ENCODE measurements at places on chromosomes 3 and 15.

GRCh38 chr15:52523192-52523591, 5.5 kb downstream of the MYO5A start:
- DNase-seq: no peak

- no peak for DNase-seq
These were observed 20.3 kb downstream of the IL12A start for GRCh38 chr3:160008961-160009360.

DNA sequence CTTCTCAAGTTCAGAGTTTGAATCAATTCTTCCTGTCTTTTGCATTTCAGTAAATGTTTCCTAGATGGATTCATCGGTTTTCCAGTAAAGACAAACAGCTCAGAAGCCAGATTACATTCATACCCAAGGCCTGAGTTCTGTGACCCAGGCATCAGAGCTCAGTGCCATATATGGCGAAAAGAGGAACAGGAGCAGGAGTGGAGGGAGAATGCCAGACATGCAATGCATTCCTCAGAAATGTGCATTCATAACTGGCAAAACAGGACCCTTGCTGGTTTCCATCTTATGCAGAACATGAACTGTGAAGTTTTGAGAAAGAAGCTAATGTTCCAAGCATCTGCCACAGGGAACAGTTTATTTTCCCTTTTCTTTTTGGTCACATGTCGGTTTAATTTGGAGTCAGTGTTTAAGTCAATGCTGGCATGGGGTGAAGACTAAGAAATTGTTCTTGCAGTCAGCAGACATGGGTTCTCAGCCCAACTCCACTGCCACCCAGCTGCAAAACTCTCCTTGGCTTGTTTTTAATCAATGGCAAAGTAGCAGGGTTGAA, 116.5 kb downstream of the LPP start:
- peak; percentile 73 for DNase-seq

- DNase-seq: no peak
These were observed 92.5 kb downstream of the BDH1 start for GRCh38 chr3:197463279-197463678.

DNA sequence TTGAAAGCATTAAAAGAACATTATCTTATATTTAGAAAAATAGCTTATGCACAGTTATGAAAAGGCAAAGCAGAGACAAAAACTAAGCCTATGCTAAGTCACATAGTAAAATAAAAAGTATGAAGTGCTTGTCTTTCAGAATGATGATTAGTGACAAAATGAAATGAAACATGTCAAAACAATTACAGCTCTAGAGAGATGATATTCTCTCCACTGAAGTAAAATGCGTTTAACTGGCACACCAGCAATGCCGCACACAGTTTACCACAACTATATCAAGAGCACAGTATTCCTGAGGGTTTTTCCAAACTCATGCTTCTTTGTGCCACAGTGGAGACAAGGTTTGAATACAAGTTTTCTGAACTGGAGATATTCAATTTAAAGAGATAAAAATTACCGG, 2.1 kb upstream of the ZBBX start:
- DNase-seq: no peak

- DNase-seq: no peak
These were observed 6.9 kb upstream of the CHD2 start for GRCh38 chr15:92893200-92893599.

DNA sequence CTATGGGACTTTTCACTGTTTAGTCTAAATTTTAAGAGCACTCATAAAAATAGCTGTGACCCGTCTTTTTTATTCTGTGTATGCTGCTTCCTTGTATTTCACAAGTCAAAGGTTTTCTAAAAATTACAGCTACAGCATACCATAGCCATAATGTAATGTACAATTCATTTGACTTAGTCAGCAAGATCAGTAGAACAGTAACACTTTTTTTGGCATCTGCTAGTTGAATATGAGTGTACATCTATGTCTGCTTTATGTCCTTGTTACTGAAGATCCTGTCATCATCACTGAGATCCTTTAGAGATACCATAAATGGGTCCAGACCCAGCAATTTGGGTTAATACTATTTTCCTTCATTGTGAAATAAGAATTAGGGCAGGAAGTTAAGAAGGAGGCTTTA, 42.2 kb downstream of the CMSS1 start:
- no peak for DNase-seq
